ENCODE measurements at places on chromosomes 12 and 14.
A peak's percentile ranks its signal among the peaks of the same experiment; 100 is the strongest.

DNA sequence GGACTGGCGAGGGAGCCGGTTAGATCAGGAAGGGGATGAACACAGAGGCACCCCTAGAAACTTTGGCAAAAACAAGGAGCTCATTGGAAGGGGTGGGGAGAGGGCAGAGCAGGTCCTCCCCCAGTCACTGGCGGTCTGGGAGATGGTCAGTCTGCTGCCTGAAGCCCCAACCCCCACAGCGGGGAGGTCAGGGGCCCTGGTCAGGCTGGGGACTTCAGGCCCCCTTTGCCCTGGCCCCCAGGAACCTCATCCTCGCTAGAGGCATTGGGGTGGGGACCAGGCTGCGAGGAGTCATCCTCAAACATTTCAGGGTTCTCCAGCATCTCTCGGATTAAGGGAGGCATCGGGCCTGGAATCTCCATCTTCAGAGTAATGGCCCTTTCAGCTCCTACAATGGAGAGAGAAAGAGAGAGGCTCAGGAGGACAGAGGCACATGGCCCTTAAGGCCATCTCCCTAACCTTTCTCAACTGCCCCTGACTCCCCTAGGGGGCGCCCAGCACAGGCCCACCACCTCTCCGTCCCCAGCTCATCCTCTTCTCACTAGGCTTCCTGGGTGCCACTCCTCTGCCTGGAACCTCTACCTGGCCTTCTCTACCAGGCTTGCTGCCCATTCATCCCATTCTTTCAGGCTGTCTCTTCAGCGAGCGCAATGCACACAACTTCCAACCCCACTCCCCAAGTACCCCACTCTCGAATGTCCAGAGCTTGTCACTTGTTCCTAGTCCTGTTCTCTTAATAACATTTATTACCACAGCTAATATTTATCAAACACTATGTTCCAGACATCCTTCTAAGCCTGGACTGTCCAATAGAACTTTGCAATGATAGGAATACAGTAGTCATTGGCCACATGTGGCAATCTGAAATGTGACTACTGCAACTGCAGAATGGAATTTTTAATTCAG is 4.7 kb upstream of the ITGB7 start:
- DNase-seq: no peak

GRCh38 chr14:94485944-94486841 is 10.2 kb upstream of the SERPINA9 start:
- DNase-seq: peak; percentile 30

GRCh38 chr14:98296895-98297294 is 975.1 kb downstream of the BCL11B start:
- DNase-seq: no peak

DNA sequence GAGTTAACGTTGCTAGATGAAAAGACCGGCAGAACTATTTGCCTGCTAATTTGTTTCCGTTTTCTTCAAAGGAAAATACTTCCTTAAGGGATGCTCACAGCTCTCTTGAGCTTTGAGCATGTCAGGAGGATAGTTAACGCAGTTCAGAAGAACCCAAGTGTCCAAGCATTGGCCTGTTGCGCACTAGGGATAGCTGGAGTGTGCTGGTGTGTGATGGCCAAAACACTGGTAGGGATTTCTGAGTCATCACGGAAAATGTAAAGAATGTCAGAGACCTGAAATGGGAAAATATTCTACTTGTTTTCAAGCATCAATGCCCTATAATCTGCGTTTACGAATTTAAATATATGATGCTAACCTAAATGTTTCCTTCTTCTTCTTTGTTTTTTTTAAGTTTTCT is 97.8 kb downstream of the VRK1 start:
- DNase-seq: no peak

DNA sequence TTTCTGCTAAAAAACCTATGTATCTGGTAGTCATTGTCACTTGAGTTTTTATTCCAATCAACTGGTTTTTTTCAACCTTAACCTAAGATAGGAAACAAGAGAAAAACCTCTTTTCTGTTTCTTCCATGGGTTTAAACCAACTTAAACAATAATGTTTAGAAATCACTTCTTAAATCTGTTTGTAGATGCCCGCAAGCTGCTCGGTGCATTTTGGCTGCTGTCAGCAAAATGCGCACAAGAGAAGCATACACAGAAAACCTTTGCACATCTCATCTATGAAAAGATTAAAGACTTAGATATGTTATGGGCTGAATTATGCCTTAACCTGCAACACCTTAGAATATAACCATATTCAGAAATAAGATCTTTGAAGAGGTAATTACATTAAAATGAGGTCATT is 299.8 kb downstream of the ITPR2 start:
- no peak for DNase-seq

- no peak for DNase-seq
Observed at GRCh38 chr12:10736463-10736862, 13.3 kb upstream of the YBX3 start.
